AG08395 (cell line): ENCODE measurements at places on chromosomes 7 and 10.

GRCh38 chr10:28845009-28845682 is 167.8 kb downstream of the BAMBI start:
- DNase-seq: no peak

DNA sequence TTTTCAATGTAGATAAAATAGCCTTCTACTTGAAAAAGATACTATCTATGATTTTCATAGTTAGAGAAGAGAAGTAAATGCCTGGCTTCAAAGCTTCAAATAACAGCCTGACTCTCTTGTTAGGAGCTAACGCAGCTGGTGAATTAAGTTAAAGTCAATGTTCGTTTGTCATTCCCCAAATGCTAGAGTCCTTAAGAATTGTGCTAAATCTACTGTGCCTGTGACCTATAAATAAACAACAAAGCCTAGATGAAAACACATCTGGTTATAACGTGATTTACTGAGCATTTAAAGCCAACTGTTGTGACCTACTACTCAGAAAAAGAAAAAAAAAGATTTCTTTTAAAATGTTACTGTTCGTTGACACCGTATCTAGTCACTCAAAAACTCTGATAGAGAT is 134.7 kb downstream of the POLR1F start:
- DNase-seq: no peak

GRCh38 chr10:80530251-80530650 is 7.5 kb upstream of the SH2D4B start:
- DNase-seq: peak; percentile 28

GRCh38 chr10:132417257-132417910 is 20.4 kb downstream of the PWWP2B start:
- no peak for DNase-seq
